GF-D8 (cell line): ENCODE measurements at places on chromosomes 12 and 14.

DNA sequence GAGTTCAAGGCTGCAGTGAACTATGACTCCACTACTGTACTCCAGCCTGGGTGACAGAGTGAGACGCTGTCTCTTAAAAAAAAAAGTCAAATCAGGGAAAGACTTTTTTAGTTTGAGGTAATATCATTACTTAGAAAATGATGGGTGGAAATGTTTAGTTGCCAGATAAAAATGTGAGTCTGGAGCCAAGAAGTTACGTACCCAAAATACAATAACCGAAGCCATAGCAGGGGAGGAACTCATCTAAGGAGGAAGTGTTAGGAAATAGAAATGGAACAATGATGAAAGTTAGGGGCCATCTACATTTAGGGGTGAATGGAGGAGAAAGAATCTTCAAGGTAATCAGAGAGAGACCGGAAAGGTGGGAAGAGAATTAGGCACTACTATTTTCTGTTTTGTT, 98.8 kb downstream of the DACT1 start:
- DNase-seq, result no peak

DNA sequence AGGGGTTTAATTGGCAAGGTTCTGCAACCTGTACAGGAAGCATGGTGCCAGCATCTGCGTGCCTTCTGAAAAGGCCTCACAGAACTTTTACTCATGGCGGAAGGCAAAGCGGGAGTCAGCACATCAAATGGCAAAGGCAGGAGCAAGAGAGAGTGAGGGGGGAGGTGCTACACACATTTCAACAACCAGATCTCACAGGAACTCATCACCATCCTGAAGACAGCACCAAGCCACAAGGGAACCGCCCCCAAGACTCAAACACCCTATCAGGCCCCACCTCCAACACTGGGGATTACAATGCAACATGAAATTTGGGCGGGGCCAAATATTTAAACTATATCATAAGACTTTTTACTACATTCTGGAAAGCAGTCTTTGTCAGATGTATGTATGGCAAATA, 38.0 kb upstream of the FKBP4 start:
- no peak for DNase-seq

- DNase-seq, result no peak
Measured at GRCh38 chr14:33052943-33053342, 114.3 kb downstream of the NPAS3 start.

DNA sequence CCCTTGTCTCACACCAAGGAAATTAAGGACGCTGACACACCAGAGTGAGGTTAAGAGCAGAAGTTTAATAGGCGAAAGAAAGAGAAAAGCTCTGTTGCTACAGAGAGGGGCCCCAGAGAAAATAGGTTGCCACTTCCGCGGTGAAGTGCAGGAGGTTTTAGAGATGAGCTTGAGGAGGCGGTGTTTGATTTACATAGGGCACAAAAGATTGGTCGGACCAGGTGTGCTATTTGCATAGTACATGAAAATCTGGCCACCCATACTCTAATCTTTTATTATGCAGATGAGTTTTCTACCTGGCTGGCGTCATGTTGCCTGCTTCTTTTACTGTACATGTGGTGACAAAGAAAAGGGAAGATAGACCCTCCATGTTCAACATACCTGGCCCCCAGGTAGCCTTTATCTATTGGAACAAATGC, 23.3 kb upstream of the MYF6 start:
- DNase-seq, result no peak

DNA sequence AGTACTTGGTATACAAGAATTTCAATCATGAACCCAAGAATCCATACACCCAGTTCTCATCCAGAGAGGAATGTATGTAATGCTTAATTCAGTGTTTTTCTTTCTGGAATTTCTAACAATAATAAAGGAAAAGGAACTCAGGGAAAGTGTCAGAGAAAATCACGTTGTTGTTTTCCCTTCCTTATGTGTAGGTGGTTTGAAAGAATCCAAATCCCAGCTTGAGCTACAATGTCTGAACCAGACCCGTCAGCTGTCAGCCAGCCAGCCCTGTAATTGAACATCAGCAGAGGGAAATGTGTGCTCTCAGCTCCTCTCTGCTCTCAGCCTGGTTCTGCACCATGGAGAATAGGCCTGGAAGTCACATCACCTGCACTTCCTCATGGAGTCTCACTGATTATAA, 126.5 kb downstream of the TMEM30B start:
- DNase-seq, result no peak
